ENCODE measurements at places on chromosomes 2 and 18. TPM values are rescaled to one million over a fixed set of nuclear protein-coding genes. Genes with fewer than 3 reads are reported as not detected.

- DNase-seq, result no peak
- no peaks in the 10 kb centered on the region for H3K27me3 ChIP-seq
- peaks cover 48% of the 10 kb centered on the region for H3K4me1 ChIP-seq
- H3K27ac ChIP-seq, result peak overlapping the region; percentile 94
- H3K36me3 ChIP-seq, result no peaks in the 10 kb centered on the region
- peak overlapping the region; percentile 83 for H3K4me3 ChIP-seq
Measured at GRCh38 chr2:196640031-196640548, 575 bp downstream of the CCDC150 start.

The FIGN gene
- 23.1 TPM for total RNA-seq

The CCDC68 gene
- total RNA-seq, result 0.23 TPM

The GPR155 gene
- total RNA-seq, result 1.0 TPM

The SCLY gene
- 68.4 TPM for total RNA-seq

- peaks cover 8% of the 10 kb centered on the region for H3K4me1 ChIP-seq
- no peaks in the 10 kb centered on the region for H3K27me3 ChIP-seq
- H3K36me3 ChIP-seq, result peaks cover 5% of the 10 kb centered on the region
- DNase-seq, result no peak
- H3K4me3 ChIP-seq, result no peak overlapping the region
- no peak overlapping the region for H3K27ac ChIP-seq
Measured at GRCh38 chr2:196277002-196277401, 105.6 kb upstream of the STK17B start.

GRCh38 chr18:8980918-8981317, 121.6 kb upstream of the NDUFV2 start:
- DNase-seq, result no peak
- peaks cover 55% of the 10 kb centered on the region for H3K4me1 ChIP-seq
- H3K27me3 ChIP-seq, result no peaks in the 10 kb centered on the region
- no peak overlapping the region for H3K27ac ChIP-seq
- H3K4me3 ChIP-seq, result no peak overlapping the region
- H3K36me3 ChIP-seq, result peaks cover 4% of the 10 kb centered on the region

The SERPINB3 gene
- 0.11 TPM for total RNA-seq

The SPDYA gene
- 0.30 TPM for total RNA-seq

The PSTPIP2 gene
- total RNA-seq, result 2.5 TPM

DNA sequence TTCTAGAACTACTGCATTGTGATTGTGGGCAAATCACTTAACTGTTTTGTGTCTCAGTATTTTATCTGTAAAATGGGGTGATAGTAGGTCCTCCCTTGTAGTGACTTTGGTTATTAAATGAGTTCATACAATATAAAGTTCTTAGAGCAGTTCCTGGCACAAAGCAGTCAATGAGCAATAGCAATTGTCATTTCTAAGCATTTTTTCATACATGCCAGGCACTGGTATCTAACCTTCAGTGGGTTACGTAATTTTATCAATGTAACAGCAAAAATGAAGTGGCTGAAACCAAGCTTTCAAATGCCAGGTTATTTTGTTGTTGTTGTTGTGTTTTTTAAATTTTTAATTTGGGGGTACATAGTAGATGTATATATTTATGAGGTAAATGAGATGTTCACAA, 401.9 kb downstream of the MEIS1 start:
- H3K4me3 ChIP-seq, result no peak overlapping the region
- no peaks in the 10 kb centered on the region for H3K27me3 ChIP-seq
- no peaks in the 10 kb centered on the region for H3K36me3 ChIP-seq
- DNase-seq, result no peak
- H3K4me1 ChIP-seq, result no peaks in the 10 kb centered on the region

DNA sequence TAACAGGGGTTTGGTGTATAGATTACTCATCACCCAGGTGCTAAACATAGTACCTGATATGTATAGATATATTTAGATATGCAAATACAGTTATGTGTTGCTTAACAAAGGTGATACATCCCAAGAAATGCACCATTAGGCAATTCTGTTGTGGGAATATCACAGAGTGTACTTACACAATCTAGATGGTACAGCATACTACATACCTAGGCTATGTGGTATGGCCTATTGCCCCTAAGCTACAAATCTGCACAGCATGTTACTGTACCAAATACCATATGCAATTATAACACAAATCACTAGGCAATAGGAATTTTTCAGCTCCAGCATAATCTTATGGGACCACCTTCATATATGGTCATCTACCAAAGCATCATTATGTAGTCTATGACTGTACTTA, 43.5 kb upstream of the NPAS2 start:
- no peak for DNase-seq
- no peak overlapping the region for H3K4me3 ChIP-seq
- no peaks in the 10 kb centered on the region for H3K4me1 ChIP-seq

GRCh38 chr2:97718051-97718882, 4.9 kb downstream of the ZAP70 start:
- H3K27me3 ChIP-seq, result no peaks in the 10 kb centered on the region
- DNase-seq, result no peak
- peaks cover 35% of the 10 kb centered on the region for H3K4me1 ChIP-seq
- H3K27ac ChIP-seq, result no peak overlapping the region
- H3K36me3 ChIP-seq, result no peaks in the 10 kb centered on the region

DNA sequence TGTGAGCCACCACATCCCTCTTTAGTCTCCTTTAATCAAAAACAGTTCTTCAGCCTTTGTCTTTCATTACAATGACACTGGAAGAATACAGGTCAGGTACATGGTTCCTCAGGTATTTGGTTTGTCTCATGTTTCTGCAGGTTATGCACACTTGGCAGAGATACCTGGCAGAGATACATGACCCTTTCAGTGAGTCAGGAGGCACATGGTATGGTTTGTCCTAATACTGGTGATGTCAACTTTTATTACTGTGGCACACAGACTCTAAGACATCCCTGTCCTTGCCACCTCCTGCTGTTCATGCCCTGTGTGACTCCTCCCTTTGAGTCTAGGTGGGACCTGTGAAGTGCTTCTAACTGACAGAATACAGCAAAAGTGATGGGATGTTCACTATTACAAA, 58.4 kb downstream of the SPIRE1 start:
- DNase-seq, result no peak
- H3K27ac ChIP-seq, result no peak overlapping the region
- H3K4me1 ChIP-seq, result peaks cover 19% of the 10 kb centered on the region
- H3K36me3 ChIP-seq, result no peaks in the 10 kb centered on the region
- H3K4me3 ChIP-seq, result no peak overlapping the region

GRCh38 chr2:112958428-112959108, 19.2 kb upstream of the IL36G start:
- H3K27me3 ChIP-seq, result peaks cover 8% of the 10 kb centered on the region
- H3K36me3 ChIP-seq, result no peaks in the 10 kb centered on the region
- DNase-seq, result peak; percentile 21
- no peak overlapping the region for H3K27ac ChIP-seq

GRCh38 chr2:104804148-104804890, 49.6 kb upstream of the POU3F3 start:
- no peak overlapping the region for H3K27ac ChIP-seq
- no peaks in the 10 kb centered on the region for H3K4me1 ChIP-seq
- DNase-seq, result peak; percentile 35
- H3K4me3 ChIP-seq, result no peak overlapping the region
- no peaks in the 10 kb centered on the region for H3K36me3 ChIP-seq

The C1QL2 gene
- total RNA-seq, result 0.55 TPM

DNA sequence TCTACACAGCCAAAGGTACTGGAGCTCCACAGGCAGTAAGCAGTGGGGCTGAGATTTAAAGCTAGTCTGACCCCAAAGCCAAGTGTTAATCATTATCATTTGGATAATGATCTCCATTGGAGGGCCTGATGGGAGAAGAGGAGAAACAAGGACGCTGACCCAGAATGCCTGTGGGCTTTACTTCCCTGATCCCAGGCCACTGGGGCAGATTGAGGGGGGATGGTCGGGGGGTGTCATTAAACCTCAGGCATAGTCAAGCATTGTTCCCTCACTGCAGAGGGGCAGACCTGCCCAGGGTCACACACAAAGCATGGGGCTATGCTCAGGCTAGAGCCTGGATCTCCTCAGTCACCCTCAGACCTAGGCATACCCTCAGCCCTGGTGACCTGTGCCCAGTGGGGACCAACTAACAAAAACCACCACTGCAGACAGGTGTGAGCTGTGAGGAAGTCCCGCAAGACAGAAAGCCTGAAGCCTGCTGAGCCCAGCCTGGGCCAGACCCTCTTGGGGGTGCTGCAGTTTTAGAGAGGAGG, 53.4 kb downstream of the SDC1 start:
- H3K36me3 ChIP-seq, result no peaks in the 10 kb centered on the region
- H3K27me3 ChIP-seq, result no peaks in the 10 kb centered on the region
- DNase-seq, result no peak
- no peak overlapping the region for H3K27ac ChIP-seq
- H3K4me3 ChIP-seq, result no peak overlapping the region

- H3K27ac ChIP-seq, result no peak overlapping the region
- no peaks in the 10 kb centered on the region for H3K27me3 ChIP-seq
- no peaks in the 10 kb centered on the region for H3K36me3 ChIP-seq
- H3K4me3 ChIP-seq, result no peak overlapping the region
- H3K4me1 ChIP-seq, result no peaks in the 10 kb centered on the region
- DNase-seq, result no peak
Measured at GRCh38 chr2:134386310-134386709, 132.4 kb downstream of the MGAT5 start.

GRCh38 chr18:13703899-13704298, 22.5 kb downstream of the FAM210A start:
- no peaks in the 10 kb centered on the region for H3K27me3 ChIP-seq
- no peak overlapping the region for H3K4me3 ChIP-seq
- no peak overlapping the region for H3K27ac ChIP-seq
- no peaks in the 10 kb centered on the region for H3K4me1 ChIP-seq
- no peak for DNase-seq

The ANKRD53 gene
- total RNA-seq, result 0.39 TPM

The APCDD1 gene
- total RNA-seq, result 5.3 TPM

The CPLX4 gene
- total RNA-seq, result not detected

GRCh38 chr18:7334973-7335568, 104.2 kb downstream of the LRRC30 start:
- H3K36me3 ChIP-seq, result no peaks in the 10 kb centered on the region
- H3K4me3 ChIP-seq, result no peak overlapping the region
- H3K27me3 ChIP-seq, result no peaks in the 10 kb centered on the region

The DSG4 gene
- total RNA-seq, result not detected

DNA sequence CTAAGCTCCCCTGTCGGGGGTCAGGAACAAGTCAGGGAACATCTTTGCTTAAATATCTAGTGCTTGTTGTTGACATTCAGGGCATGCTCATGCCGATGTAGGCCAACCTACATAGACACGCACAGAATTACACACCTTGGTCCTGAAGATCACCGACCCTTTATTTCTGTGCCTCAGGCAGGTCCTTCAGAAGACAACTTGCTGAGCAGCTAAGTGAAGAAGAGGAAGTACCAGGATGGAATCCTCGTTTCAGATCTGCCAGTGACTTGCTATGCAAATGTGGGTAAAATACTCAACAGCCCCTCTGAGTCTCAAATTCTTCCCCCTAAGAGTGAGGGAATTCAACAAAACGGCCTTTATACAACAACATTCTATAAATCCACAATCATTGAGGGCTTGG, 494.7 kb downstream of the BCL11A start:
- no peaks in the 10 kb centered on the region for H3K36me3 ChIP-seq
- H3K27ac ChIP-seq, result no peak overlapping the region
- no peak overlapping the region for H3K4me3 ChIP-seq
- peaks cover 3% of the 10 kb centered on the region for H3K27me3 ChIP-seq
- peaks cover 13% of the 10 kb centered on the region for H3K4me1 ChIP-seq
- DNase-seq, result no peak

DNA sequence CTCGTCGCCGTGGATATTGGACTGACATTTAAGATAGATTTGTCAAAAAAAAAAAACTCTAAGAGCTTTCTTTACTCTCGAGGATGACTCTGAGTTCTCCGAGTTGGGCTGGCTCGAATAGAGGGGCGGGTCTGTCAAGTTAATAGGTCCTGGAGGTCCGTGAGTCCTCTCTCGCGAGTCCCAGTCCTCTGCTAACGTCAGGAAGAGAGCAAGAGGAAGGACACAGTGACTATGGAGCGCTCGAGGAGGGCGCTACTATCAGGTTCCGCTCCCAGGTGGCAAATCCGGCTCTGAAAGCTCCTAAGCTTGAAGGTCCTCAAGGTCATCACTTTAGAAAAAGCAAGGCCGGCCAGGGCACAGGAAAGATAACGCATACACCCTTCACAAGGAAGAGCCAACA, 404 bp upstream of the AKAIN1 start:
- peaks cover 86% of the 10 kb centered on the region for H3K27me3 ChIP-seq
- no peak overlapping the region for H3K27ac ChIP-seq
- H3K4me3 ChIP-seq, result peak overlapping the region; percentile 80
- no peaks in the 10 kb centered on the region for H3K36me3 ChIP-seq
- DNase-seq, result no peak

DNA sequence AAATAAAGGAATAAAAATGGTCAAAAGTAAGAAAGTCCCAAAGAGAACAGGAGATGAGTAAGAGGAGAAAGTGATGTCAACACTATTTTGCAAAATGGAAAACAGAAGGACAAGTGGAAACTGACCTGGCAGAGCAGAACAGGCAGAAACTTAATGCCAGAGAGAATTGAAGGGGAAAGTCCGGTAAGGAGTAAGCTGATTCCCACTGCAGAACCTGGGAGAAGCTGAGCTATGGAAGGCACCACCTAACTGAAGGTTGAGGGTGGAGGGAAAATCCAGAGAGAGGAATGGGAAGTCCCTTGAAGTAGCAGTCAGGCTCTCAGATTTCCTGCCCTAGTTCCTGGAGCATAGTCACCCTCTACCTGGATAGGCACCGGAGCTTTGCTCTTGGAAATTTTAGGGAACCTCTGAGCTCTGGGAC, 59.8 kb downstream of the MOGAT1 start:
- no peaks in the 10 kb centered on the region for H3K36me3 ChIP-seq
- H3K4me3 ChIP-seq, result no peak overlapping the region
- no peaks in the 10 kb centered on the region for H3K27me3 ChIP-seq
- no peak for DNase-seq
- H3K27ac ChIP-seq, result no peak overlapping the region

The SKA1 gene
- 15.7 TPM for total RNA-seq

Data from WTC11 (cell line).